ENCODE measurements at places on chromosomes 3 and 15.

GRCh38 chr3:95312650-95313049 is 1249.8 kb downstream of the NSUN3 start:
- no peak for DNase-seq

DNA sequence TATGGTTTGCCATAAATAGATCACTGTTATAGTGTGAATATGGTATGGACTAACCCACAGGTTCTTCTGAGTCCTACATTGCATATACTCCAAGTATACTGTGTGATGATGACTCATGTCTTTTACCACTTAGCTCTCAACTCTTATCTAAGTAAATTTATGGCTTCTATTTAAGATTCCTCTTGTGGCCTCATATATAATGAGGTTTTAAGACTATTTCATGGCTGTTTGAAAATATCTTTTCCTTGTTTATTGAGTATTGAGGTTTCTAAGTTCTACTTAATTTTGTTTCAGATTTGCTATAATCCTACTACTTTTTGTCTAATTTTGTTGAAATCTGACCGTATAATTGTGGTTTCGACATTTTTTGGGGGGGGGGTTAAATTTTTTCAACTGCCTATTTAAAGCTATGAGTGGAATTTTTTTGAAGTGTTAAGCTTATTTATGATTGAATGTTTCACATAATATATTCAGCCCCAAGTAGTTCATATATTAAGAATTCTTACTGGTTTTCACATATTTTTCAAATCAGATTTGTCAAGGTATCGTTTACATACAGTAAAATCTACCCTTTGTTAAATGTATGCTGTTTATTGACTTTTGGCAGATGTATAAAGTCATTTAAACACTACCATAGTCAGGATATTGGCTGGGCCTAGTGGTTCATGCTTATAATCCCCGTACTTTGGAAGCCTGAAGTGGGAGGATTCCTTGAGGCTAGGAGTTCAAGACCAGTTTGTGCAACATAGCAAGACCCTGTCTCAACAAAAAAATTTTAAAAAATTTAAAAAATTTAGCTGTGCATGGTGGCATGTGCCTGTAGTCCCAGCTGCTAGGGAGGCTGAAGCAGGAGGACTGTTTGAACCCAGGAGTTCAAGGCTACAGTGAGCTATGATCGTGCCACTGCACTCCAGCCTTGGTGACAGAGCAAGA is 11.7 kb downstream of the SLC25A36 start:
- no peak for DNase-seq

DNA sequence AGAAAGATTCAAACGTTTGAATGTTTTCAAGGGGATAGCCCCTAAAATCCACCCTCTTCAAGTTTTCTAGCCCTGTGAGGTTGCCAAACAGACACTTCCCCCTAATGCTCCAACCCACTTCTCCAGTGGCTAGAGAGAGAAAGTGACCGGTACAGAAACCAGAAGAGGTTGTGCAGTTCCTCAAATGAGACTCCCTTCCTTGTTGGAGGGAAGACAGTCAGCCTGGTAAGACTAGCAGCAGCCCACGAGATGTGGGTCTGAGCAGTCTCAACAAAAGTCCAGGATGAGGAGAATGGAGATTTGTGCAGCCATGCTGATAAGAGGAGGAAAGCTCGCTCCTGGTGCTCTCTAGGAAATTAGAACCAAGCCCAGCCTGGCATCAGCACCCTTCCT is 222.8 kb upstream of the TPRG1 start:
- no peak for DNase-seq

GRCh38 chr15:98952381-98952803 is 55.2 kb downstream of the PGPEP1L start:
- DNase-seq: no peak

DNA sequence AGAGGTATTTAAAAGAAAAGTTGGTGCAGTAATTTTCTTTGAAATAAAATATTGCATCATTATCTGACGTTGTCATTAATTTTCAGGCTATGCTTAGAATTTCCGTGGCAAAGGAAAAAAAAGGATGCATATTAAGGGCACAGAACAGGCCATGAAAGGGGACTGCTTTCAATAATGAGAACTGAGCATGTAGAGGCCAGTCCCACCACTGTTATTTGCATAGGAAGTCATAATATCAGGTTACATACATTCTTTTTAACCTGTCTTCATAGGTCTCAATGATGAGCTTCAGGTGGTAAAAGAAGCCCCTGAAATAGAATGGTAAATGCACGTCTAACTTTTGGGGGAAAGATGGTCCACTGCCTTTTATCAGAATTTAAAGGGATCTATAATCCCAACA is 272.1 kb upstream of the ALCAM start:
- no peak for DNase-seq

DNA sequence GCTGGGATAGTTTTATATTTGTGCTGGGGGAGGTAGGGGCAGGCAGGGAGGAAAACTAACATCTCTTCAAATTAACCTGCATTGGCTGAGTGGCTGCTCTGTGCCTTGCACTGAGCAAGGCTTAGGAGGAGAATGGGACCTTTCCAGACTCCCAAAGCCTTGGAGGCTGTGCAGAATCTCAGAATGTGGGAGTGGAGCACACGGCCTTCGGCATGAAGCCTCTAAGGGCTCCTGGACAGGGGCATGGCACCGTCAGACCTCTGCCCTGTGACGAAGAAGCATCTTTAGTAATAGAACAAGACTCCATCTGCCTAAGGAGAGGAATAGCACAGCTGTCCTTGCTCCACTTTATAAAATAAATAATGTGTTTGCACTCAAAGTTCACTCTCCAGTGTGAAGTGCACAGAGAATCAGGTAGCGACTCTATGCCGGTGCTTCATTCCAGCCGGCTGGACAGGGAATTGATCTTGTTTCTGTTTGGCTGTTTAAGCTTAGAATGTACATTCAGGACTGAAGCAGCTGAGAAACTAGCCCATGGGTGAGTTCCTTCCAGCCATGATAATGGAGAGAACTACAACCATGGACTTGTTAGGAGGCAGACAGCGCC is 228.5 kb upstream of the ADAMTS9 start:
- no peak for DNase-seq

- DNase-seq: no peak
Measured at GRCh38 chr15:40251486-40252140, 12.8 kb downstream of the PAK6 start.

GRCh38 chr3:77530870-77531269 is 491.0 kb downstream of the ROBO2 start:
- DNase-seq: peak; percentile 28

DNA sequence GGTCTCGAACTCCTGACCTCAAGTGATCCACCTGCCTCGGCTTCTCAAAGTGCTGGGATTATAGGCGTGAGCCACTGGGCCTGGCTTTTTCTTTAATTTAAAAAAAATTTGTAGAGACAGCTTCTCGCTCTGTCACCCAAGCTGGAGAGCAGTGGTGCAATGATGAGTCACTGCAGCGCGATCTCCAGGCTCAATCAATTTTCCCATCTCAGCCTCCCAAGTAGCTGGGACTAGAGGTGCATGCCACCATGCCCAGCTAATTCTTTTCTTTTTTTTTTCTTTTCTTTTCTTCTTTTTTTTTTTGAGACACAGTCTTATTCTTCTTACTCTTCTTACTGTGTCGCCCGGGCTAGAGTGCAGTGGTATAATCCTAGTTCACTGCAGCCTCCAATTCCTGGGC is 19.8 kb downstream of the TUBGCP4 start:
- DNase-seq: no peak

GRCh38 chr15:36469311-36469966 is 110.0 kb upstream of the CDIN1 start:
- no peak for DNase-seq

DNA sequence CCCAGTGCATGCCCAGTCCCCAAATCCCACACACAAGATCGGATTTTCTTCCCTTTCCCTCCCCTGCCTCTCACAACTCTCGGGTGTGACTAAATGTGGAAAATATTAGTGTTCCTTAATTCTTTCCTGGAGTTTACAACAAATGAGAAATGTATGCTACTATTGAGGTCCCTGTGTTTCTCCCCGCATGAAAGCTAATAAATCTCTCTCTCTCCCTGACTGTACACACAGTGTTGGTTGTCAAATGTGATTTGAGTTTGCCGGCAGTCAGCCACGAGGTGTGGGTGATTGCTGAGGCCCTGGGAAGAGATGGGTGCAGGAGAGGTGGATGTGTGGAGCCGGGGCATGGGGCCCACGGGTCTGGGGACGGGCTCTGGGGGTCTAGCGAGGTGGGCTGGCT is 161.4 kb upstream of the IQSEC1 start:
- DNase-seq: no peak

DNA sequence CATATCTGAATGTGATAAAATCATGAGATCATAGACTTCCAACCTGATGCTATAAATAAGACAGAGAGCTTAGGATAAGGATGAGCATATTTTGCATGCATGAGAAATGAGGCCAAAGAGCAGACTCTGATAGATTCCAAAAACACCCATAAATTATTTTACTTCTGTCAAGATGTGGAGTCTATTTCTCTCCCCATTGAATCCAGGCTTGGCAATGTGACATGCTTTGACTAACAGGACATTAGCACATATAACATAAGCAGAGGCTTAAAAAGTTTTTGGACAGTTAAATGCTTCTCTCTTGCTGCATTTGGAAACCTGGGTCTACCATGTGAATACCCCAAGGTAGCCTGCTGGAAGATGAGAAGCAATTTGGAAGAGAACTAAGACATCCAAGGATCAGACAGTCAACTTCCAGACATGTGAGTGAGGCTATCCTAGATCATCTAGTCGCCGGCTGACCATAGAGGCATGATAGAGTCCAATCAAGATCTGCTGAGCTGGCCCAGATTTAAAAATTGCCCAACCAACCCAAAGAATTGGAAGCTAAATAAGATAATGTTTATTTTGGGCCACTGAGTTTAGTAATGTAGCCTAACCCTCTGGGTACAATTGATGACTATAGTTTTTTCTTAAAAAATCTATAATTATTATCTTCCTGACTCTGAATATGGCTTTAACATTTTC is 30.3 kb downstream of the MYLK start:
- DNase-seq: peak; percentile 49

- DNase-seq: no peak
Measured at GRCh38 chr3:16768956-16769355, 115.8 kb upstream of the PLCL2 start.

- DNase-seq: no peak
Measured at GRCh38 chr3:197846491-197846890, 55.4 kb downstream of the LRCH3 start.

DNA sequence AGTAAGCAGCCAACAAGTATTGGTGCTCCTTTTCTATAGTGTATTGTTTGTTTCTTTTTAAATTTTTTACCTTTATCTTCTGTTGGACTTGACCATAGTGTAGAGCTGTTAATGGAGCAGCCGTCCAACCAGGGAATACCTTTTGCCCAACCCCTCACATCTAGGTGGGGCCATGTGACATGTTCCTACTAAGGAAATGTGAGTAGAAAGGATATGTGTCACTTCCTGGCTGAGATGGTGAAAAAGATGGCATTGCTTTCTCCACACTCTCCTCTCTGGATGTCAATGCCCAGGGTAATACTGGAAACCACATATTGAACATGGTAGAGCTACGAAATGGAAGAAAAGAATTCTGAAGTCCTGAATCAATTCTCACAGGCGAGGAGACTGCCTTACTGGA is 218.8 kb downstream of the TBL1XR1 start:
- no peak for DNase-seq

DNA sequence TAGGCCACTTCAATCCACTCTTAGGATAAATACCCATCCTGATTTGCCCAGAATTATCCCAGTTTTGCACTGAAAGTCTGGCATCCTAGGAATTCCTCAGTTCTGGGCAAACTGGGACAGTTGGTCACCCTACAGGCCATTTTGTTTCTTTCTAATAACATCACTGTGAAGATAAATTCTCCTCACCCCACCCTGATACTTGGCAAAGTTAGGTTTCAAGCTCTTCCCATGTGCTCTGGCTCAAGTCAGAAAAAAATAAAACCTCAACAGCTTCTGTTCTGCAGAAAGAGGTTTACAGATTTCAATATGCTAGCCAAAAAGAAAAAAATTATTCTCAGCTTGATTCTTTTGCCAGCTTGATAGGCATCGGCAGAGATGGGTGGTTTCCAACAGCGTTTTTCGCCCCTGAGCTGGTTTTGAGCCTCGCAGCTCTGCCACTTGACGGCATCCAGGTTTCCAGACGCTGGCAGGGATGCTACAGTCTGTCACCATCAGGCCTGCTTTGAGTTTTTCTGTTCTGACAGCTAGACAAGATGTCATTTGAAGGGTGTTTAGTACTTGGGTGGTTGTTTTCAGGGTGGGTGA is 171.4 kb downstream of the SSR3 start:
- no peak for DNase-seq

GRCh38 chr15:45157974-45158373 is 28.2 kb downstream of the DUOX1 start:
- DNase-seq: peak; percentile 66

DNA sequence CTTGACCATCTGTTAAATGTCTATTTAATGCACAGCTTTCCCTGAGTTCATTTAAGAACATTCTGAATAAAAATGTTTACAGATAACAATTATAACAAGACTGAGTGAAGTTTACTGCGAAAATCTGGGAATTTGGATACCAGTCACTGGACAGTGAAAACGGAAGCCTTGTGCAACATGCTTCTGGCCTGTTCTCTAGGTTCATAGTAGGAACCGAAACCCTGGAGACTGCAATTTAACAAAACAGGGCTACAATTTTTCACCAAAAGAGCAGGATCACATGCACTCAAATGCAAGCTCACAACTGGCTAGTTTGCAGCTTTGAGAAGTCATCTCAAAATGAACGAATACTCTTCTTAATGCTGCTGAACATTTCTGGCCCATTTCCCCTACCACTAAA is 435.9 kb downstream of the NR2F2 start:
- DNase-seq: no peak

GRCh38 chr15:68445351-68445750 is 13.4 kb upstream of the ITGA11 start:
- DNase-seq: no peak

GRCh38 chr15:80076321-80077318 is 17.1 kb downstream of the ZFAND6 start:
- DNase-seq: no peak

- no peak for DNase-seq
Measured at GRCh38 chr15:55327387-55327786, 8.4 kb downstream of the PIGB start.

DNA sequence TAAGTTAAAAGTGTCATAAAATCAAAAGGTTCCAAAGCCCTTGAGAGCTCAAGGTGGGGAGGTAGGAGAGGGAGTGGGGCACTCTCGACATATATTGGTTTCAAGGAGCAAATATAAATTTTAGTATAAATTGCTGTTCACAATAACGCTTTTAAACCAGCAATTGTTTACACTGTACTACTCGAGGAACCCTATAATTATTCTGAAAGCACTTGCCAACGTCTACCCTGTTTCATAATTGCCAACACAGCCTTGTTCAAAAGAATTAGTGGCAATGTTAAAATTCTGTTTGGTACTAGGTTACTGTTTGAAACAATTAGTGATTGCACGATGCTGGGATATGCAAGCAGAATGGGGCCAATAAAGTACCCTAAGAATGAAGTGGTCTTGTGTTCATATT is 76.3 kb upstream of the ICE2 start:
- no peak for DNase-seq

DNA sequence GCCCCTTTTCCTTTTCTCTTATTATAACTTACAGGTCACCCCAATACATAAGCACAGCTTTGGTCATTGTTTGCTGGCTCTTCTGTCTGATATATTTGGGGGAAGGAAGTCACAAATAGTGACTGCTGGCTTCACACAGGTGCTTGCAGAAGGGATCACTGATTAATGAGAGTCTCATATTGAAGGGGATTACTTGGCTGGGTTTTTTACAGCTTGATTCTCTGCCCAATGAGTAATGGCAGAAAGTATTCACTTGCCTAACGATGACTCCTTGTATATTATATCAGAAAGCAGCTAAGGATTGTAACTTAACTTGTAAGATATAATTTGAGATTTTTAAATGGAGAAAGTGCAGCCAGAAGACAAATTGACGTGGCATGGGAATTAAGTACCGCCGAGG is 119.3 kb upstream of the PFN2 start:
- DNase-seq: no peak
